ENCODE measurements at places on chromosomes 7 and 10.

GRCh38 chr10:122854648-122855047 is 9.0 kb upstream of the CUZD1 start:
- DNase-seq, result no peak

DNA sequence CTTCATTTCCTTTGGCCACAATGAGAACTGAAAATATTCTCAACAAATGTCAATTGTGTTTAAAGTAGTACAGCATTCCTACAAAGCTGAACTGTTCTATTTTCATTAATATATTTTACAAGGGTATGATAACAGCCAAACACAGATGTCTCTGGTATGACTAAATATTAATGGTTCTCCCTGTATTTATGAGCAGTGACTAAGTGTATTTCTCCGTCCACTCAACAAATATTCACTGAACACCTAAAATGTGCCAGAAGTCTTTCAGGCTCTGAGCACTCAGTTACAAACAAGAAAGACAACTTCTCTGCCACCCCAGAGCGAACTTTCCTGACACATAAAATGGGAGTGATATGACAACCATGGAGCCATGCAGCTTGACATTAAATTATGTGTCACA is 135.6 kb downstream of the VPS41 start:
- DNase-seq, result no peak

DNA sequence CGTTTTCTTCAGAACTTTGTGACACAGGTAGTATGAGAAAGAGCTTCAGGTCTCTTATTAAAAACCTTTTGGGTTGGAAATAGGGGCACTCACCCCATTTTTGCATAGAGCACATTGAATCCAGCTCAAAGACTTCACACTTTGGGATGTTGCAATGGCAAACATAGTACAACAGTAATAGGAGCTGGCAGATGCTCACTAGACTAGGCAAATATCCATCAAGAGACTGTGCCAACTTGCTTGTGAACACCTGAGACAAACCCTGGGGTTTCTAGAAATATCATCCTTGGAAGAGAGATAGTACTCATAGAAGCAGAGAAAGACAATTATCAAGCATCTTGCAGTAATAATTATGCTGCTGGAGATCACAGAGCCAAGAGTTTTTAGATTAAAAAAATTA is 280.0 kb downstream of the CACNA2D1 start:
- no peak for DNase-seq

GRCh38 chr7:27154369-27154768 is 2.0 kb upstream of the HOXA3 start:
- no peak for DNase-seq

- no peak for DNase-seq
Observed at GRCh38 chr7:128755819-128756476, 16.8 kb downstream of the CALU start.

DNA sequence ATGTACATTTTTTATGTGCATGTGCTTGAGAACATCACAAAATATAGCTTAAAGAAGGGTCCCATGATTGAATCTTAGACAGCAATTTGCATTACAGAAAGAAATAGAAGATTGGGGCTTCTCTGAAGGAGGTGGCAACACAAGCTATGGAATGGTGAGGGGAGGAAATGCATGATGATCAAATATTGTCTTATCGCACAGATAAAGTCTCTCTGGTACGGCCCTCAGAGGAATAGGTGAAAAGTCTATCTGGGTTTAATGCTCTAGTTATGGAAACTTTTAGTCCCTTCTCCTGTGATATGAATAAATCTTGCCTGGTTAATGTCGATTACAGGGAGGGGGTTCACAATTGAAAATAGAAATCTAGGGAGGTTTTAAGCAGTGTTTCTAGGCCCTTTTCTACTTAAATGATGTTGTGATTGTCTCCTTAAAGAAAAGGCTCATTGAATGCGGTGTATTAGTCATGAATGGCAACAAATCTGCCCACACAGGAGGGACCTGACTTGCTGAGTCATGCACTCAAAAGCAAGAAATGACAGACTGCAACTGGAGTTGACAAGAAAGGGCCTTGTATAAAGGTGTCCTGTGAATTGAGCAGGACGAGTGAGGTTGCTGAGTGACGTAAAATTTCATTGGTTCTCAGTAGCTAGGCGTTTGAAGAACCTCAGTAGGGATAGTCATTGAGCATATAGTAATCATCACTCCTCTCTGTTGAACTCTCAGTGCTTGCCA is 133.4 kb upstream of the CSTF2T start:
- DNase-seq, result peak; percentile 4

- no peak for DNase-seq
Observed at GRCh38 chr7:20440472-20441105, 109.9 kb downstream of the ITGB8 start.

DNA sequence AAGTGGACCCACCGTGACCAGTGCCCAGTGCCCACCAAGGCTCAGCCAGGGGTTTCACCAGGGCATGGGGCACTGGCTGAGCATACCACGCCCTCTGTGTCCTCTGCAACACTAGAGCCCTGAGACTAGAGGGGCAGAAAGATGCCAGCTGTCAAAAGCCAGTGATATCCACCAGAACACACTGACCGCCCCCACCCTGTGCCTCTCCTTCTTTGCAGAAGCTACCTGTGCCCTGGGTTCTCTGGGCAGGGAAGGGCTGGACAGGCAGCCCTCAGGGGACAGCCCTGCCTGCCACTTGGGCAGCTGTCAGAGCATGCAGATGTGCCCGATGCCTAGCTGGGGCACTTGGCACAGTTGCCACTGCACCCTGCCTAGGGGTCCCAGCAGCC is 494 bp downstream of the VSIR start:
- no peak for DNase-seq

DNA sequence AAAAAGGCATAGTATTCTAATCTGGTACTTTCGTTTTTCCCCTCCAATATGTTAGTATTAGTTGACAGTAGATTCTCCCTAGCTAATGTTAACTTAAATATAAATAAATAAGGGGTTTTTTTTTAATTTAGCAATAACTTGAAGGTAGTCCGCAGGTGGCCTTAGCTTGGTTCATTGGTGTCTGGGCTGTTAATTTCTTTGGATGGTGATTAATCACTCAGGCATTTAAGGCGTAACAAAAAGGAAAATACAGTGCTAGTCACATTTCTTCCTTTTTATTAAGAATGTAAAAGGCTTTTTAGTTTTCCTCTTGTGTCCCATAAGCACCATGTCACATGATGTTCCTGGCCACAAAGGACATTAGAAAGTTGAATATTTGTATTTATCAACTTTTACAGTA is 161.0 kb upstream of the POT1 start:
- DNase-seq, result no peak

DNA sequence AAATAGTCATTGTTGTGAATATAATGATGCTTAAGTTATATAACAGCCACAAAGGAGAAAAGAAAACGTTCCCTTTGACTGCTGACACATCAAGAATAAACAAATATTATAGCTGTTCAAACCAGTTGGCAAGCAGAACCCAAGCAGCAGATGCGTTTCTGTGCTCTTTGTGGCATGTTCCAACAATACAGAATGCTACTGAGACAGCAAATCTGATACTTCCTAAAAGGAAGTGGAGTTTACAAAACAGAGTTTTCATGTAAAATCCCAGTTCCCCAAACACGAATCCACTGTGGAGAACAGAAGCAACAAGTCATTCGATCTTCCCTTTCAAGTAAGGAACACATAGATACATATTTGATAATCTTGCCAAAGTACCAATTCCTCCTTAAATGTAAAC is 170.9 kb upstream of the ASAH2 start:
- DNase-seq, result no peak

DNA sequence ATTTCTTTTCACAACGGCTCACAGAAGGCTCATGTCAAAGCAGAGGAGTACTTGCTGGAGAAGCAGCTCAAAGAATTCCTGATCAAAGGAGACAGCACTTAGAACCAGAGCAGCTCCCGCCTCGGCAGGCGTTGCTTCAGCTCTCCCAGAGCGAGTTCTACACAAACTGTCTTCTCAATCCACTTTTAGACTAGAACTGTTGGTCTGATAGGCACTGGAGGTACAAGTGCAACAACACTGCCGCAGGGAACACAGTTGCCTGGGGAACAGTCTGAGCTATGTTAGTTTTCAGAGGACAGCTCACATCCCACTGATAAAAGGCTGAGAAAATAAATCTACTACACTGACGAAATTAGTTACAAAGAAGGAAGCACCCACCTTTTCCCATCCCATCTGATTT is 35.4 kb downstream of the CYTH3 start:
- DNase-seq, result no peak

DNA sequence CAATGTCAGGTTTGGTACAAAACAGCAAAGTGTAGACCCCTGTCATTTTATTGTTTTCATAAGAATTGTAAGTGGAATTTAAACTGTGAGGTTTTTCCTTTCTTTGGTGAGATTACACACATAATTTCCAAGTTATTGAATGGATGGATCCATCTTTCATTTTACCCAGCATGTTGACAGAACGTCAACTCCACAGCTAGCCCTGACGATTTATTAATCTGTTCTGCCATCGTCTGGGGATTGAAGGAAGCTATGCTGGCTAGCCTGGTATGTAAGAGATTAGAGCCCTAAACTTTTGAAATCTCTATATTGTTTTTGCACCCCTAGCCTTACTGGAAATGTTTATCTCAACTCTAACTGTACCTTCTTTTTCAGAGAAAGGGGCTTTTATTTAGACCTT is 8.6 kb downstream of the WNT16 start:
- DNase-seq, result no peak

DNA sequence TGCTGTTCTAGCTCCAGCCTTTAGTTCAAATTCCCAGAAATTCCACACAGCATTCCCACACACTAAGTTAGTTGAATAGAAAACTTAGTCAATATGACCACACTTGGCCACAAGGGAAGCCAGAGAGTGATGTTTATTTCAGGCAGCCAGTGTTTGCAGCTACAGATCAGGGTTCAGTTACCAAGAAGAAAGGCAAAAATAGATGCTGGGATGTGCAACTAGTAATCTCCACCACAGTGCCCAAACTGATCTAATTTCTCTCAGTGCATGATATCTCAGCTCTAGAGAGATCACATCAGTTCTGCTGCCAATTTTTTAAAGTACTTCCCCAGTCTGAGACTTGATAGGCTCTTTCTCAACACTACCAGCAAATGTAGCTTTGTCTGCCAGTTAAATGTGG is 17.6 kb downstream of the SLF2 start:
- no peak for DNase-seq

DNA sequence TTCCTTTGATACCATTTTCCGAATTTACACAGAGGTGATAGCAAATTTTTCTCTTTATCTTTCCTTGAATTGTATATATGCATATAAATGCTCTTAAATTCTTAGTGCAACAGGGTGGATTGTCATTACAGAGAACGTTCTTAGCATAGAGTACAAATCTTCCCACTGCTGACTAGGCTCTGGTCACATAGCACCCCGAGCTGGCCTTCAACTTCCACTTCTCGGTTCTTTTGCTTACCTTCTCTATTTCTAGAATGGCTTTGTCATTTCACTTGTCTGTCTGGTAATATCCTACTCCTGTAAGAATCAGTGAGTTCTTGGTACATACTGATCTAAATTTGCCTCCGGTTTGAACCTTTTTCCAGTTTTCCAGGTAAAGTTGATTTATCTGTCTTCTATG is 13.4 kb downstream of the ADIRF start:
- DNase-seq, result no peak

- peak; percentile 50 for DNase-seq
Observed at GRCh38 chr7:157273208-157274093, 63.4 kb upstream of the DNAJB6 start.

DNA sequence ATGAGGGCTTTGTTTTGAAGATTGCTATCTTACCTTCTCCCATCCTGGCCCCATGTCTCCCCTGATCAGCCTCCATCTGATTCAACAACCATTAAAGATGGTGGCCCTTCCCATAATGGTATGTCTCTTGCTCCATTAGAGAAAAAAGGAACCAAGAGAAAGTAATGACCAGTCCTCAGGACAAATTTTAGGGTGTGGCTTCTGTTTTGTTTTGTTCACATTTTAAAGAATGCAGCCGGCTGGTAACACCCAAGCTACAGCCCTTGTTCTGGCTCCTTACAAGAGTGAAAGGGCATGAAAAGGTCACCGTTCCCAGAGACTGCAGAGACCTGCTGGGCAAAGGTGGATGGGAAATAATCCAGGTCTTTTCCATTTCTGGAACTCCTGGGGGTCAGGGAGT is 287.9 kb upstream of the NEBL start:
- DNase-seq, result no peak

DNA sequence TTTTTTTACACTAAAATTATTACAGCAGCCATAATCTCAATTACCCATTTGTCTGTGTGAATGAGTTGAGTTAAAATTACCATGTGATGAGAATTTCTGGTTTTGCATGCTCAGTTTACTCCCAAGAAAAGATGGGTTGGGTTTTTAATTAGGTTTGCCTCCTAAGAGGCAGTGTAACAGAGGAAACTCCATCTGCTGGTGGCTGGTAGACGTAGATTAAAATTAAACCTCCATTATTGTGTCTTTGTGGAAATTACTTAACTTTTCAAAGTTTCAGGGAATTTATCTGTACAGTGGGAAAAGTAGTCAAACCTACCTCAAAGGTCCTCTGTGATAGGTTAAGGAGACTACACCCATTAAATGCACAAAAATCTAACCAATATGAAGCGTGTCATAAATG is 954.2 kb downstream of the PCDH15 start:
- no peak for DNase-seq

DNA sequence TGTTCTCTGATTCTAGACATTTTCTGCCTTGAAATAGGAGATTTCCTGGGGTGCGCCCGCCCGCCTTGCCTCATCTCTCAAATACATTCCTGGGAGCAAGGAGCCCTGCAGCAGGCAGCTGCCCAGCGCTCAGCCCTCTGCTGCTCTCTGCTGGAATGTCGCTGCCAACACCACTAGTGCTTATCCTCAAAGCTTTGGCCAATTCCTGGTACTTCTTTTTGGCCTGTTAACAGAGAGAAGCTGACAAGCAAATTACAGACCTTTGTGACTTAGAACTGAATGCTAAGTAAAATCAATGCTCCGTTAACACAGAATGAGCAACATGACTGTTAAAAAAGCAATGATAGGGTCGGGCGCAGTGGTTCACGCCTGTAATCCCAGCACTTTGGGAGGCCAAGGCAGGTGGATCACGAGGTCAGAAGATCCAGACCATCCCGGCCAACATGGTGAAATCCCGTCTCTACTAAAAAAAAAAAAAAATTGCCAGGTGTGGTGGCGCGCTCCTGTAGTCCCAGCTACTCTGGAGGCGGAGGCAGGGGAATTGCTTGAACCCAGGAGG is 41.9 kb upstream of the SYPL1 start:
- peak; percentile 51 for DNase-seq

DNA sequence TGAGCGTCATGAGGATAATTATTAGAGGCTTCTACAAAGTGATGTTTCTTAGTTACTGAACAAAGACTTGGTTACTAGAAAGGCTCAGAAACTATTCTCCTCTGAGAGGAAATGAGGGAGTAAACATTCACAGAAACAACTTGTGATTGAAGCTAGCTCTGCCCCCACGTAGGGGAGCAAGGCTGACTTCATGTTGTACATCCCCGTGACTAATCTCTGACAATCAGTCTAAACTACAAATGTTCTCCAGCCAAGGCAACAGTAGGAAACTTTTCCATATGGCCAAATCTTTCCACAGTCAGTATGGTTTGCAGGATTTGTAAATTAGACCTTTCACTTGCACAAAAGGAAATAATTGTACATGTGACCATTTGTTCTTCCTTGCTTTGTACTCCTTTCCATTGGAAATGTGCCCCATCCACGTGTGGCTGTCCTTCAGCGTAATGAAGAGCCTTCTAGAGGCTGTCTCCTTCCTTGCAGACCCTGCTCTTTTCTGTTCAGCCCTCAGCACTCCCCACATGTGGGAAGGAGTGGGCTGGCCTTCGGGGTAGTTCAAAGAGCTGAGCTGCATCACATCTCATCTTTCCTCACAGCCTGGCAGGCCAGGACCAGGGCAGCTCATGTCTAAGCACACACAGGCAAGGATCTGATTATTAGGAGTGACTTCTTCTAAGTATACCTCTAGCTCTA is 93.5 kb downstream of the PCGF5 start:
- DNase-seq, result no peak

GRCh38 chr7:151191544-151191943 is 4.5 kb upstream of the ASB10 start:
- no peak for DNase-seq

Measured in stimulated activated CD8-positive, alpha-beta memory T cell treated with anti-CD3 and anti-CD28 coated beads, Interleukin-15, amount 100 ng/mL, for 48 hours (primary cell).